ENCODE measurements at places on chromosomes 5 and 9. TPM values are rescaled to one million over a fixed set of nuclear protein-coding genes. Genes with fewer than 3 reads are reported as not detected.

Gene UNC5A
- 0.26 TPM for total RNA-seq

Gene ORM1
- total RNA-seq, result not detected

Gene SLC34A1
- not detected for total RNA-seq

Gene PPP2R2B
- total RNA-seq, result not detected

Gene GGTA1
- total RNA-seq, result 13.4 TPM

Gene ROR2
- total RNA-seq, result not detected

Gene NPR2
- total RNA-seq, result 1.5 TPM

Gene ADAMTS2
- 0.38 TPM for total RNA-seq

Gene TERT
- not detected for total RNA-seq

Gene NIM1K
- not detected for total RNA-seq

Gene PCDHA1
- not detected for total RNA-seq

Gene SPATA31D4
- not detected for total RNA-seq

Gene IFNA2
- not detected for total RNA-seq

Gene WDR31
- 0.38 TPM for total RNA-seq

Gene CBY3
- not detected for total RNA-seq

Gene TAF11L10
- not detected for total RNA-seq

Gene DNM1
- 0.13 TPM for total RNA-seq

Gene FREM1
- total RNA-seq, result under 0.01 TPM

Gene CWC27
- total RNA-seq, result 6.6 TPM

Gene HAVCR1
- total RNA-seq, result not detected

Gene PCDHB9
- total RNA-seq, result 0.13 TPM

Gene PRRT1B
- total RNA-seq, result not detected

Gene HRCT1
- total RNA-seq, result 2.6 TPM

Gene FBP1
- 0.64 TPM for total RNA-seq

Gene TRAF1
- 0.51 TPM for total RNA-seq

Gene C5orf47
- total RNA-seq, result not detected

Gene ASPN
- not detected for total RNA-seq

Gene CCL21
- total RNA-seq, result 1.8 TPM

Gene IL5
- total RNA-seq, result not detected

Gene PARP8
- total RNA-seq, result 0.39 TPM

Gene ARID3C
- total RNA-seq, result 0.25 TPM

Gene SLC38A9
- total RNA-seq, result 36.2 TPM

Gene PCDHB14
- 0.51 TPM for total RNA-seq

Gene CEL
- total RNA-seq, result 0.13 TPM

Gene C9
- total RNA-seq, result under 0.01 TPM

Gene PAPPA
- total RNA-seq, result under 0.01 TPM

Gene IL9
- not detected for total RNA-seq

Gene KIAA0825
- total RNA-seq, result 1.4 TPM

Gene FOXD4L5
- under 0.01 TPM for total RNA-seq

Gene GARIN3
- total RNA-seq, result not detected

Gene DIPK1B
- total RNA-seq, result 93.8 TPM

Gene SERINC5
- 14.0 TPM for total RNA-seq

Gene CMBL
- total RNA-seq, result 3.7 TPM

Gene STPG3
- total RNA-seq, result not detected

Gene PCDHGB2
- 0.64 TPM for total RNA-seq

Gene ARL14EPL
- under 0.01 TPM for total RNA-seq

Gene SMIM33
- under 0.01 TPM for total RNA-seq

Gene MYOZ3
- 0.13 TPM for total RNA-seq

Gene EQTN
- total RNA-seq, result not detected

Gene NOXA1
- total RNA-seq, result 1.3 TPM

Gene PKD2L2
- total RNA-seq, result not detected
